ENCODE measurements at places on chromosomes 11 and 22.

DNA sequence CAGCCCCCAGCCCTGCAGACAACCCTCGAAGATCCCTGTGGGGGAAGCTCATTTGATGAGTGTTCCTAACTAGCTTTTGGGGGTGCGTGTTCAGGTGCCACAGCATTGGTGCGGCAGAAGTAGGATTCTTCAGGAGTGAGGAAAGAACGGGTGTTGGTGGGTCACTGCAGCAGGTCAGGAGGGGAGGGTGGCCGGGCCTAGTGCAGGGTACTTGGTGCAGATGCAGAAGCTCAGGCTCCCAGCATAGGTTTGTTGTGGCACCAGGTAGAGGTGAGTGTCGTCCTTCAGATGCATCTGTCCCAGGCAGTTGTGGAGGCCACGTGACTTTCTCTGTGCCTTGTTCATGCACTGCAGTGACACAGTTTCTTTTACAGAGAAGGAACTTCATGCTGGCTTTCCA is 15.1 kb upstream of the ADORA2A start:
- DNase-seq = no peak

DNA sequence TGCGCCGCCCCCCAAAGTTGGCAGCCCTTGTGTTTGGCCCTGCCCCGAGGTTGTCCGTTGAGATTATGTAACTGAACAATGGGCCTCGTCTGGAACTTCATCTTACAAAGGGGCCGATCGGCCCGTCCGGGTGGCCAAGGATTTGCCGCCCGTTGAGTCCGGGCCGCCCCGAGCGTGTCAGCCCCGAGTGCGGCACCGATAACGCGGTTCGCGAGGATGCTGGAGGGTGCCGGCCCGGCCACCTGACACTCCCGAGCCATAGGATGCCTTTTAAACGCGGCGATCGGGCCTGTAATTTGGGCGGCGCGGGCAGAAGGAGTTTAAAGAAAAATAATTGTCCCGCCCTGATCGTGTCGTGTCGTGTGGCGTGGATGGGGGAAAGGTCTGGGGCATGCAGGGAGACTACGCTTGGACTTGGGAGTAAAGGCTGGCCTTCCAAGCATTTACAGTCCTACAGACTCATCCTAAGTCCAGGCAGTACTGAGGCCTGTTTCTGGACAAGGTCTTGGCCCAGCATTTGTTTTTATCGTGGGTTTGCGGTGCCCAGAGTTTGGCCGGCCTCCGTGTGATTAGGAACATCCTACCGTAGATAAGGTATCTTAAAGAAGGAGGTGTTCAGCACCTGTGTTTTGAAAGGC is 1.3 kb downstream of the WEE1 start:
- no peak for DNase-seq

- DNase-seq = peak; percentile 16
These were observed 91.9 kb downstream of the WT1 start for GRCh38 chr11:32343325-32344008.

DNA sequence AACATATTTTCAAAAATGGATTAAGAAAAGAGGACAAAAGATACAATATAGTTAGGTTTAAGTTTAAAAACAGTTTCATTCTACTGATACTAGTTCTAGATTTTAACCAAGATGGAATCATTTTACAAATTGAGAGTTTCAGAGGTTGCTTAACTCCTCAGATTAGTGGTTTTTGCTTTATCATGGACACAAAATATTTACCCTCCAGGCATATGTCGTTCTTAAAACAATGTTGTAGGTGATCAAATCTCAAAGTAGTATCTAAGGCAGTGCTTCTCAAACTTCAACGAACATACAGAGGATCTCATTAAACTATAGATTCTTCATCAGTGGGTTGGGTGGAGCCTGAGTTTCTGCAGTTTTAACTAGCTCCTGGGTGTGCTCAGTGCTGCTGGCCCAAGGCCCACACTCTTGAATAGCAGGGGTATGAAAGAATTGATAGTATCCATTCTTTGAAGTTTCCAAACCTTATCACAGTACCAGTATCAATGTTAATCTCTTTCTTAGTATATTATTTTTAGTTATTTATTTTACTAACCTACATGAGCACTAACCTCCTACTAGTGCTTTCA is 48.0 kb downstream of the YAP1 start:
- no peak for DNase-seq

DNA sequence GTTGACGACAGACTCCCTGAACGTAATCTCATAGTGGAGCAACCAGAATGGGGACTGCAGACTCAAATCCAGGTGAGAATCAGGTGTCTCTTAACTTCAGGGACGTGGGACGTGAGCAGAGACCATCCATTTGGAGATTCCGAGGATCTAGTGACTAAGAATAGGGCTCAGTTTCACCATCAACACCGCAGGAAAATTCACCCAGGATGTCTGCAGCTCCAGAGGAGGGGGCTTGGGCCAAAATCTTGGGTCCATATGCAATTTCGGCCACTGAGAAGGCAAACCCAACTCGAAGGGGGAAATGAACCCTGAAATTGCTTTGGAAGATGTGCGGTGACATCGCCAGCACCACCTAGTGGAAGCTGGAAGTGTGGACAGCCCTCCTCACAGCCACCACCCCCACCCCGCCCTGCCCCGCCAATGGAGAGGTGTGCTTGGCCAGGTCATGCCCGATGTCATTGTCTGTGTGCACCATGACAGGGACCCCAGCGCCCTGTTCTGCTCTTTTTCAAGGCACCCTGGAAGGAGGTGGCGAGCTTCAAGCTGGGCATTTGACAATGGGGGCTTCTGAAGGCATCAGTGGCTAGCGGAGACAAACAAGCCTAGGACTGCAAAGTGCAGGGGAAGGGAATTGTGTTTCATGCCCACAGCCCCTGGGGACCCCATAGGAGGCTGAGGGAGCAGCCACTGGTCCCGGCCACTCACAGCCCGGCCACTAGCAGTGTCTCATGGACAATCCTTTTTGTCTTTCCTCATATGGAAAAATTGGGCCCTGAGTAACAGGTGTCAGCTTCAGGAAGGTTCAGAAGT is 24.8 kb downstream of the APOL1 start:
- peak; percentile 32 for DNase-seq

- DNase-seq = no peak
These were observed 2.8 kb downstream of the NECTIN1 start for GRCh38 chr11:119726150-119726553.

- no peak for DNase-seq
These were observed 145.7 kb downstream of the TENM4 start for GRCh38 chr11:79294845-79295731.

- DNase-seq = no peak
These were observed 251.4 kb downstream of the DDX10 start for GRCh38 chr11:108916290-108916689.

- no peak for DNase-seq
These were observed 35.4 kb downstream of the SLN start for GRCh38 chr11:107676336-107677057.

DNA sequence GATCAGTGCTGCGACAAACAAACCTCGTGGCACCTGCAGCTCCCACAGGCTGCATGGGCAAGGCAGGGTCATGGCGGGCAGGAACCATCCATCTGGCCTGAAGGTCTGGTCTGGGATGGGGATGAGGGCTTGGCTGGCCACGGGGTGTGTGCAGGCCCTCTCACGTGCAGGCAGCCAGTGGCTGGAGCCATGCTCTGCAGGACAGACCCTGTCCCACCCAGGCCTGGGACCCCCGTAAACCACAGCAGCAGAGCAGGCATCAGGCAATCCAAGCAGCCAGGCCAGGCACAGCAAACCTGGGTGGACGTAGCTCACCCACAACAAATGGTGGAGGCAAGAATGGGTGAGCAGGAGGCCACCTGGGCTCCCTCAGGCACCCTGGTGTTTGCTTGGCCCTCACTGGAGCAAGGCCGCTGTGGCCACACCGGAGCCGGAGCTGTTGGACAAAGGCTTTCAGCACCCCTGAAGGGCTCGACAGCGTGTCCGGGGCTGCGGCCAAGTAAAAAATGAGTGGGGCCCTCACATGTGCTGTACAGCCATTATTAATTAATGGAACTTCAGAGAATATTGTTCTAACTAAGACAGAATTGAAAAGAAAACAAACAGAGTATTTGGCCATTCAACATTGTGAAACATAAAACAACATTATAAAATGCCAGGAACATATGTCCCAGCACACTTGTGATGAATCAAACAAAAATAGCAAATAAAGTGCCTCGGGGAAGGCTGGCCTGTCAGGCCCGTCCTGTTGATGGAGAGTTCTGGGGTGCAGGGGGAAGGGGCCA is 24.0 kb upstream of the GNB1L start:
- DNase-seq = no peak

- DNase-seq = no peak
These were observed 1.7 kb upstream of the MRTFA start for GRCh38 chr22:40638261-40638660.

DNA sequence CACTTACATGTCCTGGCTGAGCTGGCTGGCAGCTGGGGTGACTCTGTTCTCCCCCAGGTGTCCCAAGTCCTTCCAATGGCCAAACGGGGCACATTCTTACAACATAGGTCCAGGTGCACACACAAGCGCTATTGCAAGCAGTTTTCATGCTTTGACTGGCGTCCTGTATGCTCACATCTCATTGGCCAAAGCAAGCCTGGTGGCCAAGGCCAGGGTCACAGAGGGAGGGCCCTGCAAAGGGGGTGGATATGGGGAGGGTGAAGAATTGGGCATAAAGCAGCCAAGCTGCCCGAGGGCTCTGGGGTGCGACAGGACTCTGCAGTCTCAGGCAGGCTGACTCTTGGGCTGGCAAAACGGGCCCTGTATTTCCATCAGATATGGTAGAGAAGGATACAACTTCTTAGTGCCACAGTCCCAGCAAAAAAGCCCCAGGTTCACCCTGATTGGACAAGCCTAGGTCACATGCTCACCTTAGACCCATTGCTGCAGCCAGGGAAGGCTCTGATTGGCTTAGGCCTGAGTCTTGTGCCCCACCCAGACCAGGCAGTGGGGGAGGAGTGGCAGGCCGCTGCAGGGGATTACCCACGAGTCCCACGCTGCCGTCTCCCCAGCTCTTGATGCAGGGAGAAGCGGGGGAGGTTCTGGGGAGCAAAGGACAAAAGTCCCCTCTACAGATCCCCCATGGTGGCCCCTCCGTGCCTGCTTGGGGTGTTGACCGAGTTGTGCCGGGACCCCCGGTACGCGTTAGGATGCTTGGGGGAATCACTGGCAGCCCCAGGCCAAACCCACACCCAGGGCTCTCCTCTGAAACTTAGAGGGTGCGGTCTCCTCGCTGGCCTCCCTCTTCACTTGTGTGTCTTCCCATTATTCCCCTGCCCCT is 110.8 kb downstream of the ARHGAP8 start:
- no peak for DNase-seq

DNA sequence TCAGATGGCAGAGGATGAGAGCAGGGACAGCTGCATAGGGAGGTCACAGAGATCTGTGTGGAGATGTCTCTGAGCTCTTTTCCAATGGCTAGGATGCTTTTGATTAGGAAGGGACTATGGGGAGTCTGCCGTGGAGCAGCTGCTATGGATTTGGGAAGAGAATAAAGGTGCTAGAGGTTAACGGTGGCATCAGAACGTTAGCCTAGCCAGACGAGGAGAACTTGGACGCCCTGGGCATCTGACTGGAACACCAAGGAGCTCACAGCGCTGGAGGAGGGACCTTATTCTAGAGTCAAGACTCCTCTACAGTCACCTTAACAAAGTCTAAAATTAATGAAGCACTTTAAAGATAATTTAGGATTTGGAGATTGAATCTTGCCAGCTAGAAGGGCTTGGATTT is 157.2 kb upstream of the B3GAT1 start:
- DNase-seq = no peak

DNA sequence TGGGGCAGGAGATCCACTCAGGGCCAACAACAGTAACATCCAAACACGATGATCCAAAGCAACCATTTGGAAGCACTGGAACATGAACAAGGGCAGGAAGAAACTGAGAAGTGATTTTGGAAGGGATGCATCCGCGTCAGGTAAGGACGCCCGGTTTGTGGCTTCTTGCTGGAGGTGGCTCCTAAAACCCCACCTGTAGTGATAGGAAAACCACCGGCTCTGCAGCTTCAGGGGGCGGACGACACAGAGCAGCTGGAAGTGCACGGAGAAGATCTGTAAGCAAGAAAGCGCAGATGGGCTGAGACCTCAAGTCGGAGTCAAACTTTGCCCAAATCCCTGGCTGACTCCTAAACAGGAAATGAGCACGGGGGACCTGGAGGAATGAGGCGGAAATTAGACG is 1066.1 kb downstream of the BRD1 start:
- DNase-seq = no peak
